ENCODE measurements at places on chromosomes 5 and 9.

- no peak for DNase-seq
Measured at GRCh38 chr9:2868883-2869282, 25.0 kb upstream of the PUM3 start.

- DNase-seq = no peak
Measured at GRCh38 chr5:144142139-144142823, 28.2 kb downstream of the YIPF5 start.

DNA sequence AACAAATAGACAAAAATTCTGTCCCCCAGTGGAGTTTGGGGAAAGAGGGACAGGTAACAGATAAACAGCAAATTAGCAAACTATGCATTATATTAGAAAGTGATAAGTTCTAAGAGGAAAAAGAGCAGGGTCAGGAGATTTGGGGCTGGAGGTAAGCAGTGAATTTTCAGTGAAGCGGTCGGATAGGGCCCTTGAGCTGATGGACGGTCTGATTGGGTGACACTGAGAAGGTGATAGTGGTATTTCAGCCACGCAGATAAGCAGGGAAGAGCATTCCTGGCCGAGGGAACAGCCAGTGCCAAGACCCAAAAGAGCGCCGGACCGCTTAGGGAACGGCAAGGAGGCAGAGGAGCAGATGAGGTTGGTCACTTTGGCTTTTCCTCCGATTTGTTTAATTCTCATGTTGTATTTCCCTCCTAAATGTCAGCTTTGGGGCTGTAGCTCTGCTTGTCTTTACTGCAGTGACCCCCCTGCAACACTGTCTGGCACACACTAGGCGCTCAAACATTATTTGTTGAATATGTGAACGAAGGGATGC is 1.1 kb upstream of the PTPN3 start:
- DNase-seq = no peak

DNA sequence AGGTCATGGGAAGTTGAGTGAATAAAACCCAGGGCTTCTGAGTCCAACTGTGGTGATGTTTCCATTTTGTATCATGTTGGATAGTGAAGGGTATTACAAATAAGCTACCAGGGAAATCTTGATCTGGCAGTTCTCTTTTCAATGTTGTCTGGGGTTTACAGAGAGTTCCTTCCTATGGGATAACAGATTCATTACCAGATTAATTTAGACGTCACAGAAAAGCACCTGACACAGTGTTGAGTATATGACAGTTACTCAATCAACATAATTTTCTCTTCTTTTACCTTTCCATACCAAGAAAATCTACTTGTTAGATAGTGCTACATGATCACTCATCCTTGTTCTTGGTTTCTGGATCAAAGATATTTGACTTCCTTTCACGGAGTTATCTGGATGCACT is 270.9 kb downstream of the ACTL7B start:
- DNase-seq = no peak

DNA sequence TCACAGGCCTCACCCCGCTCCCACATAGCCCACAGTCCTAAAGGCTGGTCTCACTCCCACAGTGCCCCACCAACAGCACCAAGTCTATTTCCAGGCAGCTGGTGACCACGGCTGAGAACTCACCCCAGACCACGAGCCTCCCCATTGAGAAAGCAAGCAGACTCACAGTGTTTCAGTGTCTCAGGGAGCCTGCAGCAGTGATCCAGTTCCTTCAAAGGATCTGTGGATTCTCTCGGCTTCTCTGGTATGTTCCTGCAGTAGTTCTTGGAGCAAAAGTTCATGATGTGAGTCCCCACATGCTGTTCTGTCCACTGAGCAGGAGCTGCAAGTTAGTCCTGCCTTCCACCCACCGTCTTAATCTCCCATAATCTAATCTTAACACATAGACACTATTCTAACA is 185.3 kb upstream of the CDH6 start:
- DNase-seq = no peak

GRCh38 chr5:171424726-171425125 is 5.3 kb downstream of the FGF18 start:
- no peak for DNase-seq

GRCh38 chr5:65203746-65204145 is 278.0 kb downstream of the ADAMTS6 start:
- no peak for DNase-seq

- no peak for DNase-seq
Measured at GRCh38 chr5:160030631-160031377, 21.9 kb downstream of the TTC1 start.

DNA sequence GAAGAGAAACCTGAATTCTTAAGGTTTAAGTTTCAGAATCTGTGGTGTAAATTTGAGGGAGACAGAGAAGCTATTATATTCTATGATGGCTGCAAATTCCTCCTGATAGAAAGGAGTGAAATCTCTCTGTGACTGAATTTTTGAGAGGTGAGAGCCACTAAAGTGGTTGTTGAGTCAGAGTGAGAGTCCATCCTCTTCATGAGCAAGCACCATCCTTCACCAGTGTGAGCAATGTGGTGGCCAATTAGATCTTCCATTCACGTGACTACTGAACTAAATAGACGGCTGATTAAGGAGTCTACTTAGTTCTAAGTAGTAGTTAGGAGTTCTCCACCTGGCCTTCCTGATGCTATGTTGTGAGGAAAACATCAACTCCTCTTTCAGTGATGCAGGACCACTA is 147.8 kb upstream of the CCNH start:
- DNase-seq = no peak

DNA sequence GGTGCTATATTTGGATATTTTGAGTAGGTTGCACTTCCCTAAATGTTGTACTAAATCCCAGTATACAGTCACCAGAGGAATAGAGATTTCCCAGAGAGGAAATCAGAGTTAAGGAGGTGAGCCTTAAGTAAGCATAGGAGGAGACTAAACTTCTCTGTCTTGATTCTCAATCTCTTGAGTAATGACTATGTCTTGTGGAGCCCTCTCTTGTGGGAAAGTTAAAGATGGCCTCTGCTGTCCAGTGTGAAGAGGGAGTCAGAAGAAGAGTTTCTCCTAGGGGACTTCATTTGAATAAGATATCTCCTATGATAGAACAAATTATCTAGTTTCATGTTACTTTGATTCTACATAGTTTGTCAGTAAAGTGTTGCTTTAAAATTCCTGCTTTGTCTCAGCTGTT is 502.5 kb downstream of the PDE4D start:
- DNase-seq = no peak

GRCh38 chr9:121658166-121658565 is 6.7 kb downstream of the DAB2IP start:
- no peak for DNase-seq

DNA sequence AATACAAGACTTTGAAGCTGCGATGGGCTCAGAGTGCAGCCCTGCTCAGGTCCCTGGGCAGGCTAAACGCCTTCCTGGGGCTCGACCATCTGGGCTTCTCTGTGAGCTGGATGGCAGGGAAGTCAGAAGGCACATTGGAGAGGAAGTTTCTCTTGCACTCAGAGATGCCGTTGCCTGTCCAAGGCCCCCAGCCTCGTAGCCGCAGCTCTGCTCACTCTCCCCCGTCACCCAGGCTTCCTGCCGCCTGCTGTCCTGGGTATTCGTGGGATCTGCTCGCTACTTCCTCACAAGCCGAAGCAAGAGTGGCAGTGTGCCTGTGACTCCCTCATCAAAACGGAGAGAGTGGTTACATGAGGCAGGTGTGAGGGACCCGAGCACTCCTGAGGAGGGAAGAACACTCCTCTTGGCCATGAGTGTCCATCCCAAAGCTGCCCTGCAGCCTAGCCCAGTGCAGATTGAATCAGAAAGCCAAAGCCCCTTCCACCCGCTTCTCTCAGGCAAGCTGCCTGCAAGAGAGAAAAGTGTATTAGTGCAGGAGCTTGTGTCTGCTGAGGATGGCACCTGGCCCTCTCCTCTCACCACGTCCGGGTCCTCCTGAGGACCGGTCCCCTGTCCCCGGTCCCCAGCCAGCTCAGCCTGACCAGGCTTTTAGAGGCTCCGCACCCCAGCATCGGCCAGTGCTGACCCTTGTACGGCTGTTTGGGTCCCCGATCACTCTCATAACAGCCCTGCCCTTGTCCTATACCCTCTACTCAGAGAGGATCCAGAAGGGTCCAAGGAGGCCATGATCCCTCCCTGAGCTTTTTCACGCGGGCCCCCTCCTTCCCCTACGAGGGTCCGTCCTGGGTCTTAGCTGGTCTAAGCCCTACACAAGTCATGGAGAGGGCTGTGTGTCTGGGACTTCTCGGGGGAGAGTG is 7.3 kb downstream of the FCN2 start:
- DNase-seq = no peak

DNA sequence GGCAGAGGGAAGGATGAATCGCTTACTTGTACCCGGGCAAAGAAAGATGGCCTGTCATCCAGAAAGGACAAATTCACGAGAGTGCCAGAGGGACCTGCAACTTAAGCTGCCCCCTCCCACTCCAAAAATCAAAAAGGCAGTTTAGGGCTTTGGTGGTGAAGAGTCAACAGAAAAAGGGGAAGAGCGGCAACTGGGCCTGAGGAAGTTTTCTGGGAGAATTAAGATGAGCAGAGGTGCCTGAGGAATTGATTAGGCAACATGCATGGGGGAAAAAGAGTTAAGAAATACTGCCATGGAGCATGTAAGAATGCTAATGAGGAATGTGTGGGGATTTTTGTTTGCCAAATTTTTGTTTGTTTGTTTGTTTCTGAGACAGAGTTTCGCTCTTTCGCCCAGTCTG is 1.8 kb upstream of the ACTL7B start:
- DNase-seq = no peak

DNA sequence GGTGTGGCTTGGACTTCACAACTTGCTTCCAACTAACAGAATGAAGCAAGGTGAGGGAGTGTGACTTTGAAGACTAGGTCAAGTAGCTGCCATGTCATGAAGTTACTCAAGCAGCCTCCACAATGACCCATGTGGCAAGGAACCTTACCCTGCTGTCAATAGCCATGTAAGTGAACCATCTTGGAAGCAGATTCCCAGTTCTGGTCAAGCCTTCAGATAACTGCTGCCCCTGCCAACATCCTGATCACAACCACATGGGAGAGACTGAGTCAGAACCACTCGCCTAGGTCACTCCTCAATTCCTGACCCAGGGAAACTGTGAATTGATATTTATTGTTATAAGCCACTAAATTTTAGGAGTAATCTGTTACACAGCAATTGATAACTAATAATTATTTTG is 10.9 kb downstream of the ZCCHC10 start:
- no peak for DNase-seq
